ENCODE measurements at places on chromosomes 13 and 19.

DNA sequence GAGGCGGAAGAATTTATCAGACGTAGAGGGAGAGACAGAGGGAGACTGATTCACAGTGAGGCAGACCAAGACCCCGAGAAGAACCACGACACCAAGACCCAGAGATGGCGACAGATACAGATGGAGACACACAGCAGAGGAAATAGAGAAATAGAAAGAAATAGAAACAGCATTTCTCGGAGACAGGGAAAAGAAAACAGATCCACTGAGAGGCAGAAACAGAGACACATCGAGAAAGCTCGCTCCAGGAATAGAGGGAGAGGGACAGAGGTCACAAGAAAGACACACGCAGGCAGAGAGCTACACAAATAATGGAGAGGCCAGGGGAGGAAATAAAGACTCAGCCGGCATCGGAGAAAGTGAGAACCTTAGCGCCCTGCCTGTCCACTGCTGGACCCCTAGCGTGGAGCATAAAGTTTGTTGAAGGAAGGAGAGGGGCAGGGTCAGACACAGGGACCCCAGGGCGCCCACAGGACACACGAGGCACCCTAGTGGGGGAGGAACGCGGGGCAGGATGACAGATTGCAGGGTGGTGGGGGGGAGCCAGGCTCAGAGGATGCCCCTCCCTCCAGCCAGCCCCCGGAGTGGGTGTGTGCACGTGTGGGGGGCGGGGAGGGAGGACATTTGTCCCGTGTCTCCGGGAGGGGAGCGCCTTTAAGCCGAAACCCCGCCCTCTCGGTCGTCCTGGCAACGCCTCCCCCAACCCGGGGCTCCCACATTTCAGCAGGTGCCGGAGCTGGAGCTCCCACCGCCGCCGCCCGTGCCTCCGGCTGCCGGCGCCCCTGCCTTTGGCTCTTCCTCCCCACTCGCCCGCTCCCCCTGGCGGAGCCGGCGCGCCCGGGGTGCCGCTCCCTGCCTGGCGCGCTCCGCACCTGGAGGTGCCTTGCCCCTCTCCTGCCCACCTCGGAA lies at the start of gene PRKCG:
Gene PRKCG (plus strand): TSS at position 716 of the 909 bp plus-strand sequence. CDS start 298 bp downstream, outside the sequence.
- no peak for DNase-seq

DNA sequence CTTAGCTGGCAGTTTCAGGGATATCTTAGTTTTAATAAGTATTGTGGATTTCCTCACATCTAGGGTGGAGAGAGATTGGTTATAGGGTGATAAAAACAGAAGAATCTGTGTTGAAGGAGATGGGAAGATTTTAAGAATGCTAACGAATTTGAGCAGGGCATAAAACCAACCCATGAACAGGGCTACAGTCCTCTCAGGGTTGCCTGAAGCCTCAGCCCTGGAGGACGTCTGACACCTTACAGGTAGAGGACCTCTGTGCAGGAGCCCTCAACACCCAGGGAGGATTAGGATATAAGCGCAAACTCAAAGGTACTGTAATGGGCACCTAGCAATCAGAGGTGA lies 461 bp upstream of the WASF3 start:
- no peak for DNase-seq

DNA sequence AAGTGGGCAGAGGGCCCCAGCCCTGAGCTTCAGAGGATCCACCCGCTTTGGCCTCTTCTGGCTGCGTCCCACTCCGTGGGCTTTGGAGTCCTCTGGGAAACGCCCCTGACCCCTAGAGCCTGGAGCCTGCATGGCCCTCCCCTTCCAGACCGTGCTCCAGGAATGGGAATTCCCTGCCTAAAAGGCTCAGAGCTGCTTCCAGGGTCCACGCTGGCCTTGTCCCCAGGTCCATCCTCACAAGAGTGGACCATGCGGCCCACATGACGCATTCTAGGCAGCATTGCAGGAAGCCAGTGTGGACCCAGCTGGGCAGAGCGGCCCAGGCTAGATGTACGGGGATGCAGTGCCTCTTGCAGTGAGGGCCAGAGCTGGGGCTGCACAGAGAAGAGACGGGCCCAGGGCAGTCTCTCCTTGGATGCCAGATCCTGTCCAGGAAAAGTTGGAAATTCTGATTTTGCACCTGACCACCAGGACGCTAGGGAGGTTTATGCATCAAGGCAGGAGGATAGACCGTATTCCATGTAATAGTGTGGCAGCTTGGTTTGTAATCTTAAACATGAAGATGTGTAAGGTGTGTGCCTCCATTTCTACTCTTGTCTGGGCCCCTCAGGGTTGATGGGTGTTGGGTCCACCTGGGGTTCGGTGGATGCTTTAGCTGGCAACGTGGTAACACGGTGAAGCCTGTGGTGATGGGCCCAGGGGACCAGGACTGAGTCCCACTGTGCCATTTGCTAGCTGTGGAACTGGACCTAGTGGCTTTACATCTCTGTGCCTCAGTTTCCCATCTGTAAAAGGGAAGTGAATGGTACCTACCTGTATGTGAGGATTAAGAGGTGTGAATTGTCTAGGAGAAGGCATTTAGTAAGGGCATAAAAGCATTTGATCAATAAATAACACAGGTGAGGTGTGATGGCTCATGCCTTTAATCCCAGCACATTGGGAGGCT lies 14.8 kb upstream of the FXYD3 start:
- no peak for DNase-seq

DNA sequence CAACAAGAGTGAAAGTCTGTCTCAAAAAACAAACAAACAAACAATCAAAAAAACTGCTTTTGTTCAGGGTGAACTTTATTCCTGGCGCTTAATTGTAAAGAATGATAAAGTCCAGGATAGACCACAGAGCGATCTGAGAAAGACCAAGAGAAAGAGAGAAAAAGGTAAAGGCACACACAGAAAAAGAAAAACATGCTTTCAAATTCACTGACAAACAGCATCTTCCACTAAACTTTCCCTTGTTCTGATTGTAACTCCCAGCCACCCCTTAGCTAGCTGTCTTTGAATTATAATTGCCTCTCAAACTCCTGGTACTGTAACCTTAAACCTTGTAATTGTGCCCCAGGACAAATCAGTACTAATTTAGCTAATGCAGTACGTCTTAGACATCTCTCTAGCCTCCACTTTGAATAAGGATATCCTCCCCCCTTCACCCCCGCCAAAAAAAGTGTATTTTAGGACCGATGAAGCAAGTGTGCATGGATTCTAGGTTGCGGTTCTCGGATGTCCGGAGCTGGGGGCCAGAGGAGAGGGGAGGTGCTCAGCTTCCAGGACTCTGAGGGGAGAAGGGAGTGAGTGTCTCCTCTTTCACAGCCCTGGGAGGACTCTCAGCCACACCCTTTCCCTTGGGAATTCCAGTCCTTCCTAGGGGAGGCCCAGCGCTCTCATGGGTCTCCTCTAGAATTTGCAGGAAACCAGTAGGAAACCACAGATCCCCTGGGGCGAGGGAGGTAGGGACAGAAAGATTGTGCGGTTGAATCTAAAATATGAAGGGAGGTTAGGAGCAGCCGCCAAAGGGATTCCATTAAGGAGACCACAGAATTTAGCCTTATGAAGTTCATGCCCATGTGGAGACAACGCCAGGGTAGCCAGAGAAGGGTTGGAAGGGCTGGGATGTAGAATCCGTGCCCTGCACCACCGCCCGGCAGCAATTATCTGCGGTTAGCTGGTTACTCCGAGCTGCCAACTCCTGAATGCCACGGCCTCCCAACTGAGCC lies 19.7 kb downstream of the ZNF536 start:
- no peak for DNase-seq

- DNase-seq: no peak
Measured at GRCh38 chr13:41402691-41403511, 54.4 kb upstream of the RGCC start.

DNA sequence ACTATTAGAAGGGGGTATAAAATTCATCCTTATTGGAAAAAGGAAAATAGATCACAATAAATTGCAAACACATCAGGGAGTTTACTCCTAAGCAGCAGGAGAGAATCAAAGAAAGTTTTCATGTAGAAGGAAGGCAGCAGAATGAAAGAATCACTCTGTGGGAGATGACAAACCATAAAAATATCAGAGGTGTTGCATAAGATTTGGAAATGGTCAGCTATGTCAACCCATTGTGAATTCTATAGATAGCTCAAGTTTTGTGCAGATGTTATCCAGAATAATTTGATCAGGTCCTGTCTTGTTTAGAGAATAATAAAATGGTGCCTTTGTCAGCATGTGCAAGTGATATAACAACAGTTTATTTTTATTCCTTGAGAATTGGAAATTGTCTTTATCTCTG lies 622.4 kb downstream of the DCT start:
- no peak for DNase-seq

GRCh38 chr13:100954430-100955305 lies 280.1 kb upstream of the TMTC4 start:
- DNase-seq: no peak

DNA sequence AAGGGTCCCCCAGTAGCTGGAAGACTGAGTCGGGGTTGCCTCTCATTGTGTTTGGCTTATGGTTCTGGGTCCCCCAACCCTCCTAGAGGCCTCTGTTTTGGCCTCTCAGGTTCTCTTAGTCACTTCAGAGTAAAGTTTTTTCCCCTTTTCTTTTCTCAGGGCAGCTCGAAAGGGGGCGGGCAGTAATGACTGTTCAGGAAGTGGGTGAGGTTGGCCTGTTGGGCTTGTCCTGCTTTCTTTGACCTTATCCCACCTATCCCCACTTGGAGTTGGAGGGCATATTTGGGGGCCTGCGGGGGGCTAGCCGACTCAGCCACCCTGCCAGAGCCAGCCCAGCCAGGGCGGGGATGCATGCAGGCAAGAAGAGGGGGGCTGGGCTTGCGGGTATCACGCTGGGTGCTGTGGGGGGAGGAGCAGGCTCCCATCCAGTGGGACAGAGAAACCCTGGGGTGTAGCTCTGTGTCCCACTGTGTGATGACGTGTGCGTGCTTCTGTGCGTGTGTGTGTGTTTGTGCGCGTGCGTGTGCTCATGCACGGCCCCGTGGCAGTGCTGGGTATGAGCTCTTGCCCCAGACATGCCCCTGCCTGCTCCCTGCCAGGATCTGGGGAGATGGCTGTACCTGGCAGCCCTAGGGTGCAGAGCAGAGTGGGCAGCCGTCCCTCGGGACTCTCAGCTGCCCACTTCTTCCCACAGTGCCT lies 1.4 kb downstream of the CIC start:
- peak; percentile 54 for DNase-seq

GRCh38 chr19:16778796-16779411 lies 50.3 kb upstream of the SIN3B start:
- peak; percentile 19 for DNase-seq

DNA sequence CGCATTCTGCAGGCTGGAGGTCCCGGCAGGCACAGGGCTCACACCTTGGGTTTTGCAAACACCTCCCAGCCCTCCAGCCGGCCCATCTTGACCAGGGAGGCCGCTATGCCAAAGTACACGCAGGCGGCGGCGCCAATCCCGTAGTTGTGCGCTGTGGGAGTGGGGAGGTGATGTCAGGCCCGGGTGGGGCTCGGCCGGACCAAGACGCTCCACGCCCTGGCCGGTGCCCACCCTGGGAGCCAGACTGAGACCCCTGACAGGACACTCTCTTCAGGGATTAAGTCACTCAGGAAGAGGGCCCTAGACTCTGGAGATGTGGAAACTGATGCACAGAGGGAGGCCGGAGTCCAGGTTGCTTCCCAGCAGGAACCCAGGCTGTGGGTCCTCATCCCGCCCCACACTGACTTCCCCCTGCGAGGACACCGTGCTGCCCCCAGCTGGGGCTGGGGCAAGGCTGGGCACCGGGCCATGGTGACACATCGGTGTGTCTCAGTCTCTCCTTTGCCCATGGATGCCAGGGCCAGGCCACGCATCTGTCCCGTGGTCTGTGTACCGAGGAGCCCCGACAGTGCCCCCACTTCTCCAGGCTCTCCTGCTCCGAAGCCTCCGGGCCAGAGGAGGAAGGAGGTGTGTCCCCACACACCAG lies 8.8 kb downstream of the NDUFA11 start:
- DNase-seq: no peak

DNA sequence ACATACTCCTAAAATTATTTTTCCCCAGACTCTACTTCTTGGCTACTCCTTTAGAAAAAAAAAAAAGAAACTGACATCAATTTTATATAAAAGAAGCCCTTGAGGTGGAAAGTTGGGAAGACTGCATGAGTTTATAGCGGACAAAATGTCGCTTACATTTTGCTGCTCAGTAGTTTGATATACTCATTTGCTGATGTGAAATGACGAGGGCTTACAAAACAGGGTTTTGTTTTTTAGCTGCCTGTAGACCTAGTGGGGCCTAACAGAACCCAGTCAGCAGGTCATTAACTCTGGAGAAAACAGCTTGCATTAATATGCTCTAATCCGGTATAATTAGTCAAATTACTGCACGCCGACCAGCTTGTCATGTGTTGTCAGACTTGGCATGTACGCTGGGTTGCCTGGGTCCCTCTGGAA lies 37.6 kb upstream of the MAB21L1 start:
- DNase-seq: no peak

DNA sequence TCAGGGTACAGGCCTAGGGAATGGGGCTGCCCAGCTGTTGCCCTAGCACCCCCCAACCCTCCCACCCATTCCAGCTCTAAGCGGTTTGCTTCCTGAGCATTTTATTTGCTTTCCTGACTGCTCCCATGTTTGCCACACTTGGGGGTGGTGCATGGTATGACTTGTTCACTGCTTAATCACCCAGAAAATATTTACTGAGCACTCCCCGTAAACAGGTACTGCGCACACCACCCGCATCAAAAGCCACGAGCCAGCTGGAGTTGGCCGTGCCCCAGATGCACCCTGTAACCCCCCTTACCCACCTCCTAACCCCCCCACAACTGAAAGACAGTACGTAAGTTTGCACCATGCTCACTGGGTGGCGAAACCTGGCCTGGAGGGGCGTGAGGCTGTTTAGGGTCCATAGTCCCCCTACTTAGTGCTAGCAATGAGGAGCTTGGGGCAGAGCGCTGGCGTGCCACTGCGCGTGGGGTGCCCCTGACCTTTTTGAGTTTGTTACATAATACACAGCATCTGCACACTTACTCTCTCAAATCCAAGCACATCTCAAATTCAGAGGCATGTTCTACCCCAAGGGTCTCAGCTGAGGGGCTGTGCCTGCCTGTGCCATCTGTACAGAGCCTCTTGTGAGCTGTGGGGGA lies 29.8 kb downstream of the DPF1 start:
- no peak for DNase-seq

- no peak for DNase-seq
Measured at GRCh38 chr13:49532593-49532992, 36.8 kb downstream of the PHF11 start.

- DNase-seq: no peak
Measured at GRCh38 chr13:33057019-33057780, 41.0 kb downstream of the KL start.

DNA sequence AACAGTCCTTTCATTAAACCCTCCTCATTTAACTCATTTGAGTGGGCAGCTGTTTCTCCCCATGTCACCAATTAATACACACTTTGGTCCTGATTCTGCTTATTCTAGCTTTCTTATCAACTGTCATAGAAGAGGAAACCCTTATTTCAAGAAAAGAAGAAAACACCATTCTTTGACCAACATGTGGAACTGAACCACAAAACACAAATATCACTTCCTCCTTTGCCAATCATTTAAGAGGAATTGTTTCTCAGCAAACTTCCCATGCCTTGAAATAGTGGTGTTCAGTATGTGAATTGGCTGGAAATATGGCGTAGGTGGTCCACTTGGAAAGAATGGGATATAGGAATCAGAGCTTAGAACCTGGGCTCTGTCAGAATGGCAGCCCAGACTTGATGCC lies 20.4 kb downstream of the MBD3L2B start:
- no peak for DNase-seq
